ENCODE measurements at places on chromosomes 5 and 9. TPM values are rescaled to one million over a fixed set of nuclear protein-coding genes. Genes with fewer than 3 reads are reported as not detected.

DNA sequence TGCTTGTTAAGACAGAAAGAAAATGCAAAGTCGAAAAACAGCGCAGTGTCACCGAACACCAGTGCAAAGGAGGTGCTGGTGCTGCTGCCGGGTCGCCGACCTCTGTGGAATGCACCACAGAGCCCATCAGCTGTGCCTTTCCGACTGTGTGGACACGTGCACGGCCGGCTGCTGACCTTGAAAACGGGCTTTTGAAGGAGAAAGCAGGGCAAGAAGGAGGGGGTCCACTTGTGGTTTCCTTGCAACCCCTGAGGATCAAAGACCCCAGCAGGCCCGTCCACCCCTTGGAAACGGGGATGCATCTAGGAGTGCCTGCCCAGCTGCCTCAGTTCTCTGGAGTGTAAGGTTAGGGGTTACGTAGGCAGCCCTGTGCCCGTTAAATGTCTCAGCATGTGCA is 6.2 kb upstream of the OLFM1 start:
- DNase-seq: no peak

The FAM221B gene
- not detected for polyA plus RNA-seq

DNA sequence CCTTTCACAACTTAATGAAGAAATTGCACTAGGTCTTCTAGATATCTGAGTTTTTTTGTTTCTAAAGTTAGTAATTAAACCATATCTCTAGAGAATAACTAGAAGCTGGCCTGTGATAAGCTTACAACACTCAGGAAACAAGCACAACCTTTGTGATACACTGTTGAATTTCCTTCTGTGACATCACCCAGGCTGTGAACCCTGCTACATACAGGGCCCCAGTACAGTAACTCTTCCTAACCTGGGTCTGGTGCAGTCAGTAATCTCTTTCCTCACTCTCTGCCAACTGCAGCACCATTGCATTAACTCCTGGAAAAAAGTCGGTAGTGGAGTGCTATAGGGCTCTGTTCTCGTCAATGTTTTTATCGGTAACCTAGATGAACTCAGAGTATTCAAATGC is 10.6 kb upstream of the IGFBPL1 start:
- no peak for DNase-seq

DNA sequence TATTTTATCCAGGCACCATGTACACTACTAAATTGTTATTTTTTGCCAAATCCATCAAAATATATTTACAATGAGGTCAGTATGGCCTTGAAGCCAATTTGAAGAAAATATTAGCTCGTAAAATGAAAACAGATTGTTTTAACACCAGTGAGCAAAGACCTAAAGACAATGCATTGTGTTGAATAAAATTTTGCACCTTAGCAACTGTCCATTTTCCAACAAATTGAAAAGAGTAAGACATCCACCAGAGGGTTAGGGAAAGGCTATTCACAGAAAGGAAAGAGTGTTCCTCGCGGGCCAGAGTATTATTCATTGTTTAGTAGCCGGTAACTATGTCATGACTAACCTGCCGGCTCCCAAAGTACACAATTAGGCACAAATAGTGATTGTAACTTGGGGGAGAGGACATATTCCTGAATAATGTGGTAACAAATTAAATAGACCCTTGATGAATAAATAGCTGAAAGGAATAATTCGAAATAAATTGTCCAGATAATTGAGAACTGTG is 213.3 kb downstream of the DNAH5 start:
- no peak for DNase-seq

DNA sequence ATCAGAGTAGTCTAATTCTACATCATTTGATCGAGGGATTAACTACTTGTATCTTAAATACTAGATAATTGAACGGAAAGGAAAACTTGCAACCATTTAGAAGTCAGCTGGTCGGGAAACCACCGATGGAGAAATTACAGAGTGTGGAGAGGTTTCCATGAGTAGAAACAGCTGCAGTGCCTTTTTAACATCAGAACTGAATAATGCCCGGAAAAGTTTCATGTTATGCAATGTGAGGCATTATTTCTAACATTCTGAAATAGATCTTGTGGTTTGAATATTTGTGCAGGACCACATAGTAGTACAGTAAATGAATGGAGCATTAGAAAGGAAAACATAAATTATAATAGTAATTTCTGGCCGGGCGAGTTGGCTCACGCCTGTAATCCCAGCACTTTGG is 88.1 kb upstream of the RNF180 start:
- no peak for DNase-seq

DNA sequence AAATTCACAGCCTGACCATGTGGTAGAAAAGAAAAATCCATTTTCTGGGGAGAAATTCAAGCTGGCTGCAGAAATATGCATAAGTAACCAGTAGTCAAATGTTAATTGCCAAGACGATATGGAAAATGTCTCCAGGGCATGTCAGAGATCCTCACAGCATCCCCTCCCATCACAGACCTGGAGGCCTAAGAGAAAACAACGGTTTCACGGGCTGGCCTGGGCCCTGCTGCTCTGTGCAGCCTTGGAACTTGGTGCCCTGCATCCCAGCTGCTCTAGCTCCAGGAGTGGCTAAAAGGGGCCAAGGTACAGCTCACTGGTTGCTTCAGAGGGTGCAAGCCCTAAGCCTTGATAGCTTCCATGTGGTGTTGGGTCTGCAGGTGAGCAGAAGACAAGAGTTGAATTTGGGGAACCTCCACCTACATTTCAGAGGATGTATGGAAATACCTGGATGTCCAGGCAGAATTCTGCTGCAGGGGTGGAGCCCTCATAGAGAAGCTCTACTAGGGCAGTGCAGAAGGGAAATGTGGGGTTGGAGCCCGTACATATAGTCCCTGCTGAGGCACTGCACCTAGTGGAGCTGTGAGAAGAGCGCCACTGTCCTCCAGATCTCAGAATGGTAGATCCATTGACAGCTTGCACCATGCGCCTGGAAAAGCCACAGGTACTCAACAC is 49.7 kb downstream of the PTBP3 start:
- DNase-seq: no peak

All from right renal pelvis (tissue), 4 donors.